ENCODE measurements at places on chromosomes 1 and 21.

- no peak for DNase-seq
Observed at GRCh38 chr1:92859400-92860039, 27.7 kb downstream of the RPL5 start.

DNA sequence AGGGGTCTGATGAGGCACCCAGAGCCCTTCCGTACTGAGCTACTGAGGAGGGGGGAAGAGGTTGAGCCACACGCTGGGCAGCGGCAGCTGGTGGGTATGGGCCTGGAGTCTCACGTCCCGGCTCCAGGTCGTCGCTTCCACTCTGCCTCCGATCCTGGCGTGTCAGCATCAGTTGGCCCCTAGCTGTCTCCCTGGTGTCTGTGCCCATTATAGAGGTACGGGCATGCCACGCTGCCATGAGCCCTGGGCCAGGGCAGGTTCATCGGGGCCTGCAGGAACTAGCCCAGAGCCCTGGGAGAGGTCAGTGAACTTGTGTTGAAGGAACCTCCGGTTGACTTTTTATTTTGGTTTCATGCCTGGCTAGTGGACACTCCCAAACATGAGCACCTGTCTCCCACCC is 18.2 kb downstream of the COQ8A start:
- DNase-seq: no peak

DNA sequence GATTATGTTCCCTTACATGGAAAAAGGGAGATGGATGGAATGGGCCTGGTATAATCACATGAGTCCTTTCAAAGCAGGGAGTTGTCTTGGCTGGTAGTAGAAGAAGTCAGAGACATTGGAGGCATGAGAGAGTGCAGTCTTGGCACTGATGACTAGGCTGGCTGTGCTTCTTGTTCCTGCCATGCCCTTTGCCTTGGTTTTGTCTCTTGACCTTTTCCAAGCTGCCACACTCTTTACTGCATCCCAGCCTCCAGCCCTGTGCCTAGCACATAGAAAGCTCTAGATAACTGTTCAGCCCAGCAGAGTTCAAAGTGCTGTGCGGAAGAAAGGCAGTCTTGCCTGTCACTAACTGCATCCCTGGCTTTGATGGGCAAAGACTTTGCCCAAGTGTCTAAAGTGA is 412.6 kb downstream of the PRDM2 start:
- DNase-seq: no peak

DNA sequence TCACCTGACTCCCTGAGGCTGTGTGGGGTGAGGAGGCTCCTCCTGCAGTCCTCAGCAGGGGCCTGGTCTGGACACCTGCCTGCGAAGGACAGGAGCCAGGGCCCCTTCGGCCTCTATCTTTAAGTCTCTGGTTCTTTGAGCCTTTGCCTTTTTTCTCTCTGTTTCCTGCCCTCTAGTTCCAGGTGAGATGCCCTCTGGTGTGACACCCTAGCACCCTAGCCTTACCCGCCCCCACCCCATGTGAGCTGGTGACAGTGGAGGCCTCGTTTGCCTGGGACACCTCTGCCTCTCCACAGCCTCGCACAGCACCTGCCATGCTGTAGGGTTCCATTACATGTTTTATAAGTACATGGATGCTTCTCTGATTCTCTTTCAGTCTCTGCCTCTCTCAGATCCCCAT is 47.3 kb downstream of the DDX20 start:
- DNase-seq: no peak

GRCh38 chr1:199007423-199007822 is 368.6 kb downstream of the PTPRC start:
- no peak for DNase-seq

GRCh38 chr1:82538876-82539275 is 738.1 kb downstream of the ADGRL2 start:
- DNase-seq: no peak

- DNase-seq: no peak
Observed at GRCh38 chr21:14452031-14452726, 69.2 kb upstream of the HSPA13 start.

GRCh38 chr1:166184897-166185296 is 18.1 kb upstream of the FAM78B start:
- DNase-seq: no peak

- DNase-seq: no peak
Observed at GRCh38 chr1:84583648-84584047, 9.4 kb upstream of the CTBS start.

DNA sequence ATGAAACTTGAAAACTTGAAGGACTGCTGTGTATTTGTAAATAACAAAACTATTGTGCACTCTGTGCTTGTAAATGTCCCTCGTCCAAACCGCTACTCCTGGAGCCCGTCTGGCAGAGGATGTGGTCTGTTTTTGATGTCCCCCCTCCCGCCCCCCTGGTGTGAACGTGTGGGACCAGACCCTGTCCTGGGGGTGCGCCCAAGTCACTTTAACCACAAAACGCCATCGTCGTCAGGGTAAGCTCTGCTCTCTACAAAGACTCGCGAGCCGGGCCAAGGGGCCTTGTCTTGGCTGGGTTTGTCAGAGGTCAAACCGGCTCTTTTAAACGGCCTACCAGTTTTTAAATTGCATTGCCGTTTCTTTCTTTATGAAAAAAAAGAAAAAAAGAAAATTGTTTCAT is 87.4 kb upstream of the TMEM51 start:
- no peak for DNase-seq

DNA sequence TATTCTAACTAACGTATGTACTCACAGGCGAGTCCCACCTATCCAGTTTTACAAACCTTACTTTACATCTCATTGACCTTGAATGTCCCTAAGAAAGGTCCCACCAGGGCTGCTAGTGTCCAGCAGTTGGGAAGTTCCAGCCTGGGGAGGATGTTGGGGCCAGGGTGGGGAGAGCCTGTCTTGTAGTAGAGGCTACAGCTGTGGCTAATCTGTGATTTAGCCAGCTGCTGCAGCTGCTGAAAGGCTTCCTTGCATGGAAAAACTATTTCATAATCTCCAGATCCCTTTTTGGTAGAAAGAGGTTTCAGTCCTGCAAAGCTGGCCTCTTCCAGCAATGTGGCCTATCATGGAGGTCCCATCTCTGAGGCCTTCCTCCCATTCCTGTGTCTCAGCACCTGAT is 23.1 kb downstream of the TNN start:
- DNase-seq: no peak

DNA sequence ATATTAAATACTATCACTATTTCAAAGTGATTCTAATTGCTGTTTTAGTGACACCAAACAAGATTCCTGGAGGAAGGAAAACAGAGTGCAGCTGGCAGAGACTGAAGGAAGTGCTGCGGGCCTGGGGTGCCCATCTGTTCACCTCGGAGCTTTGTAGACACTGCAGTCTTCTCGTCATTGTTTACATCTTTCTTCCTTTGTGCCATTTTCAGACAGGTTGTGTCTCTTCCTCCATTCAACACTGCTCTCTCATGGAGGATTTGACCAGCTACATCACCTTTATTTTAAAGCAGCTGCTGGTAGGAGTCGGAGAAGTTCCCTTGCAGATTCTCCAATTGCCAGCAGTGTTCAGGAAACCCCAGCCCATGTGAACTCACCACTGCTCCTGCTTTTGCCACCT is 37.3 kb downstream of the ABCA4 start:
- DNase-seq: no peak

DNA sequence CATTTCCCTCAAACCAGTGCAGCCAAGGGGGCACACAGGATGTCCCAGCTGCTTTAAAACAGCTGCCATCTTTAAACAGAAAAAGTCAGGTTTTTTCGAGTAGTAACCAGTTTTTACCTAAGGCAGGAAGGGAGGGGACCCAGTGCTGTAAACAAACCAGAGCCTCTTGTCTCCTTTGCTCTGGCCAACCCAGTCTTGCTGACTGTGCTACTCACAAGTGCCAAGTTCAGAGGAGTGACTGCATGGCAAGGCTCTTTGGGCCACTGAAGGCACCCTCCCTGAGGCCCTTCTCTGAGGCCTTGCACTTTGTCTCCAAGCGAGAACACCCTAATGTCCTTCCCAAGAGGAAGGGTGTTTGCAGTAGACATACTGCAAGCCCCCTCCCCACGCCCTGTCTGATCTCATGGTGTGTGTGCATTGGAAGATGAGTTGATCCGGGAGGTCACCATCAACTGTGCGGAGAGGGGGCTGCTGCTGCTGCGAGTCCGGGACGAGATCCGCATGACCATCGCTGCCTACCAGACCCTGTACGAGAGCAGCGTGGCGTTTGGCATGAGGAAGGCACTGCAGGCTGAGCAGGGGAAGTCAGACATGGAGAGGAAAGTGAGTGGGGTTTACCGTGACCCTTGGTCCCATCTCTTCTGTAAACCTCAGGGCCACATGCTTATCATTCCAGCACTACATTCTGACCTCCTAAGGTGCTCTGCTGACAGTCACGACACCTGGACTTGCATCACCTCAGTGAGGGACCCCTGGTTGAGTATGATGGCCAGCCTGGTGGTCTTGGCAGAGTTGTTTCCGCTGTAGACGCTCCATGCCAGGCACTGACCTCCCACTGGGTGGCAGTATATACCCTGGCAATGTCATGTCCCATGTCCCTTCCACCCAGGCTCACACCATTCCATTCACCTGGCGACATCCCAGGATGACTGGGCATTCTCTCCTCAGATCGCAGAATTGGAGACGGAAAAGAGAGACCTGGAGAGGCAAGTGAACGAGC is 4.7 kb downstream of the DNALI1 start:
- no peak for DNase-seq

DNA sequence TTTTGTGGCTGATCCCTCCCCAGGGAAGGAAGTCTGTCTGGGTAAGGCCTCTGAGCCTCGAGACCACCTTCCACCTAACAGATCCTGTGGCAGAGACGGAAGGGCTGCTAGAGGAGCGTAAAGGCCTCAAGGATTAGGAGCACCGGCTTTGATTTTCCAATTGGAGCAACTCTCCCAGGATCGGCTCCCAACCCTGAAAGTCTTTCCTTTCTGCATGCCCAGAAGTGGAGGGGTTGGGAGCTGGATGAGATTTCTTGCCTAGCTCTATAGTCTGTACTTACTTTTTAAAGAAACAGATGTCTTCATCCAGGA is 41.4 kb downstream of the ELK4 start:
- DNase-seq: no peak

GRCh38 chr1:159839116-159839849 is 12.6 kb downstream of the SLAMF8 start:
- no peak for DNase-seq

Measured in stimulated activated CD4-positive, alpha-beta T cell treated with anti-CD3 and anti-CD28 coated beads, Interleukin-1b, Interleukin-23, amount 100 ng/mL, for 1 hour (primary cell).